ENCODE measurements at places on chromosomes 4 and X. TPM values are rescaled to one million over a fixed set of nuclear protein-coding genes. Genes with fewer than 3 reads are reported as not detected.

DNA sequence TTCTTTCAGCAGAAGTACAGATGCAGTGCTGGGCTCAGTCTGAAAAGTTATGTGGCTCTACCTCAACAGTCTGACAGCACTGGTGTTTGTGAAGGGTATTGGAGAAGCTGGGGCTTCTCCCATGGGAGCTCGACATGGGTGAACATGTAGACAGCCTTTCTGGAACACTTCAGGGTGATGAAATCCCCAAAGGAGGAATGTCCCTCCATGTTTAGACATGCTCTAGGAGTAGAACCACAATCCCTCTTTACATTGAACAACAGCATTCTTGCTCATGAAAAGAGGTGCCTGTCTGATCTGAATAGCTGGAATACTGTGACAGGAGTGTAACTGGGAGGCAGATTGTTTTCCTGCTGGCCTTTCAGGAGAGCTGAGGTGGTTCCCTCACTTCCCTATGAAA lies 53.8 kb upstream of the NAP1L2 start:
- DNase-seq = no peak

DNA sequence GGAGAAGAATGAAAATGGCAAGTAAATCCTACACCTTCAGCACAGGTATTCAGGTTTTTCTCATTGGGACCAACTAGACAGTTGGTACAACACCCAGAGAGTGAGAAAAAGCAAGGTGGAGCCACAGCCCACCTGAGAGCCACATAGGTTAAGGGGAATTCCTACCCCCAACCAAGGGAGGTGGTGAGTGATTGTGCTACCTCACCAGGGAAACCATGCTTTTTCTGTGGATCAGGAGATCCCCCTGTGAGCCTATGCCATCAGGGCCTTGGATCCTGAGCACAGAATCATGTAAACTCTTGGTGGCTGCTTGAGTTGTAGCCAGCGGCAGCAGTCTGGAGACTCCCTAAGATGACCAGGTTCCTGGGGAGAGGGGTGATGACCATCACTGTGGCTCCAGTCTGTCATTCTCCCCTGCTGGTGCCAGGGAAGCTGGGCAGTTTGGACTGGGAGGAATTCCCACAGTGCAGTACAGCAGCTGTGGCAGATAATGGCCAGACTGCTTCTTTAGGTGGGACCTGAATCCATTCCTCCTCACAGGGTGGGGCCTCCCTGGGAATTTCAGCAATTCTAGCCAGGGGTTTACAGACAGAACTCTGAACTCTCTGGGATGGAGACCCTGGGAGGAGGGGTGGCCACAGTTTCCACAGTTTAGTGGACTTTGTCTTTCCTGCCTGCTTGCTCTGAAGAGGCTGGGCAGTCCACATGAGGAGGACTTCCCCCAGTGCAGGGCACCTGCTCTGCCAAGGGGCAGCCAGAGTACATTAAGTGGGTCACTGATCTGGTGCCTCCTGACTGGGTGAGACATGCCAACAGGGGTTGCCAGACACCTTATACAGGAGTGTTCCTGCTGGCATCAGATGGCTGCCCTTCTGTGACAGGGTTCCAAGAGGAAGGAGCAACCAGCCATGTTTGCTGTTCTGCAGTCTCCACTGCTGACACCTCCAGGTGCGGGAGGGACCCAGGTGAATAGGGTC lies 43.2 kb downstream of the PARM1 start:
- DNase-seq = no peak

DNA sequence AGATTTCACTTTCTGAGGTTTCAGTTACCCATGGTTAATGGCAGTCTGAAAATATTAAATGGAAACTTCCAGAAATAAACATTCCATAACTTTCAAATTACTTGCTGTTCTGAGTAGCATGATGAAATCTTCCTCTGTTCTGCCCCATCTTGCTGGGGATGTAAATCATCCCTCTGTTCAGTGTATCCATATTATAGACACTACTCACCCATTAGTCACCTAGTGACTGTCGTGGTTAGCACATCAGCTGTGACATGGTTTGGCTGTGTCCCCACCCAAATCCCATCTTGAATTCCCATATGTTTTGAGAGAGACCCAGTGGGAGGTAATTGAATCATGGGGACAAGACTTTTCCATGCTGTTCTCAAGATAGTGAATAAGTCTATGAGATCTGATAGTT lies 125.5 kb upstream of the GIMD1 start:
- DNase-seq = peak; percentile 24

USP17L19 gene
- total RNA-seq = not detected

GRCh38 chrX:125765347-125765746 lies 400.7 kb downstream of the DCAF12L2 start:
- DNase-seq = no peak

KCTD8 gene
- total RNA-seq = not detected

Data from myocyte (in vitro differentiated cells).